ENCODE measurements at places on chromosomes 7 and 10.

- no peak for DNase-seq
Measured at GRCh38 chr7:80954191-80954590, 35.3 kb upstream of the SEMA3C start.

GRCh38 chr7:15490291-15490690 is 71.5 kb downstream of the AGMO start:
- DNase-seq, result no peak

GRCh38 chr10:22681783-22682183 is 32.6 kb downstream of the PIP4K2A start:
- peak; percentile 69 for DNase-seq

GRCh38 chr7:43891069-43891955 is 15.1 kb downstream of the URGCP start:
- no peak for DNase-seq

- no peak for DNase-seq
Measured at GRCh38 chr7:157827045-157827862, 490.4 kb downstream of the DNAJB6 start.

- no peak for DNase-seq
Measured at GRCh38 chr7:140911746-140912145, 13.0 kb downstream of the BRAF start.

GRCh38 chr10:6813856-6814255 is 233.8 kb upstream of the PRKCQ start:
- DNase-seq, result no peak

GRCh38 chr10:77835669-77836086 is 90.9 kb downstream of the DLG5 start:
- no peak for DNase-seq

DNA sequence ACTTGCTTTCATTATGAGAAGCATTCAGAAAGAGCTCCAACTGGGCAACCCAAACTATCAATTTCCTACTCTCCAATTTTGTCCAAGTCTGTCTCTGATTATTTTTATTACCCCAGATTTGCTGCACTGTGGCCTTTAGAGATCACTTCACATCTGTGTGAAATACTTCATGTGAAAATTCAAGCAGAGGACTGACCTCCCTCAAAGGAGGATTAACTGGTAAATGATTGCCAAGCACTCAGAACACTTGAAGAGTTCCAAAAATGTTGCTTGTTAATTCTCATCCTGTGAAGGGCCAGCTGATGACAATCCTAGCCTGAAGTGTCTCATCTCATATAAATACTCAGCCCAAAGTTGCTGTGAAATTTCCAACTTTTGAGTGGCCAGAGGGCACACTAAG is 182.8 kb upstream of the DGKB start:
- no peak for DNase-seq

GRCh38 chr10:66586897-66587679 is 338.7 kb upstream of the LRRTM3 start:
- peak; percentile 4 for DNase-seq

GRCh38 chr7:105980645-105981396 is 17.8 kb downstream of the CDHR3 start:
- no peak for DNase-seq

- DNase-seq, result no peak
Measured at GRCh38 chr7:103797647-103798307, 191.7 kb downstream of the RELN start.

DNA sequence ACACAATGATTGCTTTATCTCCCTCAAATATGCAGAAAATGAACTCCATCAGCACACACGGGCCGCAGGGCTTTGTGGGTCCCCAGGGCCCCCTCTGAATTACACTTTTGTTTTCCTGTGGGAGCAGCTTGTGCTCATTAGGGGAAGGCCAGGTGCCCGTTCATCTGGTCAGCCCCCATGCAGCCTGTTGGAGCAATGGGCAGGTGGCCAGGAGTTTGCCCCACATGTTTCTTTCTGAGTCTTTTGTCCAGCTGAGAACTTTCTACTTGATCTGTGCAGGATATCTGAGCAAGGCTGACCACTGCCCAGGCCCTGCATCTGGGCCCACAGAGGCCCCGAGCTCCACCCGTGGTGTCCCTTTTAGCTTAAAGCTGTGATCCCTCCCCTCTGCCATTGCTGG is 105.3 kb upstream of the FAM20C start:
- peak; percentile 38 for DNase-seq

DNA sequence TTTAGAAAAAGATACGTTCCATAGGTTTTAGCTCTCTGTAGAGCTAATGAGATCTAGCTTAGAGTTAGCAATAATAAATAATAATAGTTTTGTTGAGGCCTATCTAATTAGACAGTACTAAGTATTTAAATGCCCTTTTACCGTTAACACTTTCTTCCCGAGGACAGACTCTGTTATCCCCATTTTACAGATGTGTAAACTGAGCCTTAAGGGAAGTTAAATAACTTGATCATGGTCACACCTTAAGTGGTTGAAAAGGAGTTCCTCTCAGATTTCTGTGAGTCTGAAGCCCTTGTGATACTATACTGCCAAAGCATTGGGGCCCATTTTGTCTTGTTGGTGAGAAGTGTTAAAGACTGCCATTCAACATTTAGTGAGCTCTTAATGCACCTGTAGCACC is 61.6 kb downstream of the CYP51A1 start:
- DNase-seq, result no peak

DNA sequence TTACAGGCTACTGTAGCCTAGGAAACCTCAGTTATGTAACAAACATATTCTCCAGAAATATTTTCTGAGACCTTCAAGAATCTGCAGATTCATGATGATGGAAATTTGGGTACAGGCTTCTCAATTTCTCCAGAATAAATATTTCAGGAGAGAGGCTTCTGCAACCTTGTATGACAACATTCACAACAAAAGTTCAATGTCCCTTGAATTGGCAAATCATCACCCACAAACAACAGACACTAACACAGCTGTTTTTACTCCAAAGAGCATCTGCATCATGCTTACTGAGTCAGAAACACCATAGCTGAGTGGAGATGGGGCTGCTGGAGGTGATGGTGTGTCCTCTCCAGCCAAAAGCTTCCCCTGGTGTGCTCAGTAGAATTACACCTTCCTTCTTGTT is 9.3 kb upstream of the COBL start:
- DNase-seq, result no peak

DNA sequence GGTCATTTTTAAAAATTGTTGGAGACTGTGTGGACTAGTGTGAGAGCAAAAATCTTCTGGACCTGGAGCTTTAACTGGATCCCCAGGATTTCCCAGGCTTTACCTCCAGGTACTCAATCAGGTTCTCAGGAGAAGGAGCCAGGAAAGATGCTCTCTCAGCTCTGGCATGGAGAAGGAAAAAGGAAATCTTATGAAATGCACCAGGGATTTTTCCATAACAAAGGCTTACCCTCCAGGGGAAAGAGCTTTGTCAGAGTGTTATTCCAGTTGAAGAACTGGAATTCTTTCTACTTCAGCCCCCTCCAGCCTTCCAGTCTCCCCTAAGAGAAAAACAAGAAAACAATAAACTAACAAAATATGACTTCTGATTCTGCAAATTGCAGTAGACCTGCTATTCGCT is 436.7 kb upstream of the ANKRD30A start:
- no peak for DNase-seq

DNA sequence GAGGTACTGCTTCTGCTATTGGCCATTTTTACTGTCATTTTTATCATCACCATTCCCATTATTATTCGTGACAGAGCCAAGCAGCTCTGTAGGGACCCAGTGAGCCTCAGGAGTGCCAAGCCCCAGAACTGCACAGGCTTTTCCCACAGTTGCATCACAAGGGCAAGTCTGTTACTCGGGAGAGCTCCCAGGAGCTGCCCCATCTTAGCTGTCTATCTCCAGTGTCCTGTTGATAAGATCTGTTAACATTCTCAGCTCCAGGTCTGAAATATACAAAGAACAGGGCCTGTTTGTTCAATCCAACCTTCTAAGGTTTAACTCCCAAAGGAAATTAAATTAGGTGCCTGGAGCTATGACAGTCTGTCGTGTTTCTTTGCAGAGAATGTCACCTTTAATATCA is 20.2 kb upstream of the TRIM8 start:
- DNase-seq, result no peak

GRCh38 chr10:80491251-80492102 is 37.4 kb downstream of the TSPAN14 start:
- DNase-seq, result no peak

- DNase-seq, result no peak
Measured at GRCh38 chr7:80482950-80483349, 28.9 kb downstream of the GNAT3 start.

DNA sequence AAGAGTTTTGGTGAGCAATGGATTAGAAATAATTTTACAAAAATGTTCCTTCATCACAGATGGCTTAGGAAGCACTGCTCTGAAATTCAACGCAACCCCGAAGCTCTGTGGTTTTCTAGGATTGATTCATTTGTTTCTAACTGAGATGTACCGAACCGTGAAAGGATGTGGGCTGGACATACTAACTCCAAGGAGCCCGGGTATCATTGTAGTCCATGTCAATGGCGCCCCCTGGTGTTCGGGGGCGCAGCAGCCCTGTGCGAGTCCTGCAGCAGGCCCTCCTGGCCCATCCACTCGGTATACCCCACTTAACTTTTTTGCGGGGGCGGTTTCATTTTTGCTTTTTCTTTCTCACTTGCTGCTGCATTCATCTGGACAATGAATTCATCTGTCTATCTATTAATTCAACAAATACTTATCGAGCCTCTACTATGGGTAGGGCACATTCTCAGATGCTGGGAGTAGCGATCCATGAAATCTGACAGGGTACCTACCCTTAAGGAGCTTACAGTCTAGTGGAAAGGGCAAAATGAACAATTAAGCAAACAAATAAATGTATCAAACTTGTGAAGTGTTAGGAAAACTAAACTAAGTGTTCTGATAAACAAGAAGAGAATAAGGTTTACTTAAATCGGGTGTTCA is 25.2 kb upstream of the ITPRID1 start:
- peak; percentile 2 for DNase-seq

DNA sequence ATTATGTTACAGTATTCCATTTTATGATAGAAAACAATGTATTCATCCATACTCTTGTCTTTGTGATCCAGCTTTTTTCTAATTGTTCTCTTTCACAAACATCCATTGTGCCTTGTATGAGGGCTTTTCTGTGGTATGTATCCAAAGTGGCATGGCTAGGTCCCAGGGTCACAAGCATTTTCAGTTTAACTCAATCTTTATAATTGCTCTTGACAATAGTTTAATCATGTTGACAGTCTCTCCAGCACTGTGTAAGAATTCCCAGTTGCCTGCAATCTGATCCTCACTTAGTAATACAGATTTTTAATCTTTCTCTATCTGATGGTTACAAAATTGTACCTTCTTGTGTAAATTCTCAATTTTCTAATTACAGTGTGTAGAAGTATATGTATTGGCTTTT is 533.4 kb downstream of the NEBL start:
- DNase-seq, result no peak

- DNase-seq, result no peak
Measured at GRCh38 chr7:155021699-155022145, 18.8 kb upstream of the PAXIP1 start.

GRCh38 chr7:74013539-74014272 is 14.3 kb upstream of the ELN start:
- DNase-seq, result no peak

DNA sequence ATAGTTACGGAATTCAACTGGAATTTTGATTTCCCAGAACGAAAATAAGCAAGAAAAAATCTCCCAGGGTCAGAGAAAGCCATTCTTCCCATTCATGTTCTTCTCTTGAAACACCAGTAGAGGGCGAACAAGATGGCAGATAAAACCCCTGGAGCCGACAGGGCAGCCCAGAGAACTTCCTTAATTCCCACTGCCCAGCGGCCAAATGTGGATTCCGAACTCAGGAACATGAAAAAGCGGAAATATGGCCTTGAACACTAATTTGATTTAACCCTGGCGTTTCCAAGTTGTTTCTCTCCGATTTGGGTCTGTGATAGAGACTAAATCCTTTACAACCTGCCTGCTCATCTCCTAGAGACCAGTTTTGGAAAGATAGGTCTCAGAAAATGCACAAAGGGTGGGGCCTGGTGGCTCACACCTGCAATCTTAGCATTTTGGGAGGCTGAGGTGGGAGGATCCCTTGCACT is 100.7 kb upstream of the WAC start:
- peak; percentile 32 for DNase-seq

- DNase-seq, result peak; percentile 4
Measured at GRCh38 chr7:121401896-121402295, 5.8 kb upstream of the FAM3C start.

- no peak for DNase-seq
Measured at GRCh38 chr10:36591436-36591835, 534.0 kb upstream of the ANKRD30A start.

GRCh38 chr10:110461530-110461929 is 36.2 kb upstream of the DUSP5 start:
- DNase-seq, result no peak

Measured in foreskin fibroblast (primary cell).